ENCODE measurements at places on chromosomes 4 and X. TPM values are rescaled to one million over a fixed set of nuclear protein-coding genes. Genes with fewer than 3 reads are reported as not detected.

CT45A5 gene
- not detected for total RNA-seq

SRPX gene
- total RNA-seq: 26.0 TPM

ITM2A gene
- total RNA-seq: 26.5 TPM

DNA sequence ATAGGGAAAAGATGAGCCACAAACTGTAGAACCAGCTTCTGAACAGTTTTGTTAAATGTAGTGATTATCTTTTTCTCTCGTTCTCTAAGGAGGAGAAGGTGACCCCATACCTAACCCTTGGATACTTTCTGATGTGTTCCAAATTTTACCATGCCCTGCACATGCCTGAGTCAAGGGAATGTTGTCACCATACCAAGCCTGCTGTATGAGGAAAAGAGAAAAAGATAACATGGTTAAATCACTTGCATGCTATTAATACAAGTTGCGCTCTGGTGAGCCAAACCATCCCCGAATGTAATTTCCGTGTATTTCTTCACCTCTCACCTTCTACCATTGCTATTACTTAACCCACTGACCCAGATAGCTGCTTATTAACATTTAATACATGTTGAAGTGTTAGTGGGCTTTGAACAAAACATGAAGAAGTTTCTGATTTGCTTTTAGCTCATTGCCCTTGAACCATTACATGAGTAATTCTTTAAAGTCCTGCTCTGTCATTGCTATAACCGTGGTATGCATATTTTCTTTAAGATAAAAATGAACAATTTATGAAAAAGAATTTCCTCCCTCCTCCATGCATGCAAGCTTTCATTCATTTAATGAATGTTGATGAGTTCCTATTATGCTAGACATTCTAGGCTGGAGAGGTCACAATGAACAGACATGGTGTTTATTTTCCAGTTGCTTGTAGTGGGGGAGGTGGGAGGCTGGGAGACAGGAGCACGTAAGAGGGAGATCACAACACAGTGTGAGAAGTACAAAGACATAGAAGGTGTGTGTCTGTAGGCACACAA is 13.6 kb upstream of the KIT start:
- DNase-seq: no peak

DNA sequence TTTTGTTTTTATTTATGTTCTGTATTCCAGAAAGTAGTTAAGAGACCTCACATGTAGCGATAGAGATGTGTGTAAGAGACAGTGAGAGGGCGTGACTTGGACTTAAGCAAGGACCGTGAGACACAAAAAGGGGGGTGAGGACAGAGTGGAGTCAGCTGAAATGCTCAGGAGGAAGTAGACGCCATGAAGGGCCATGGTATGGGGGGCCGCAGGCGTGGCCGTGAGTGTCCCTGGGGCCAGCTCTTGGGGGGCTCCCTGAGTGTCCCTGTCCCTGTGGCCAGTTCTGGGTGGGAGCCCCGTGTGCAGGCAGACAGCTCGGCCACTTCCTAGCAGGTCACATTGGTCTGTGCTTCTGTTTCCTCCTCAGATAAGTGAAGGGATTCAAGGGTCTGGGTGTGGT is 23.0 kb upstream of the MSANTD1 start:
- no peak for DNase-seq

GRCh38 chr4:54255881-54256280 is 26.8 kb downstream of the PDGFRA start:
- DNase-seq: no peak

DNA sequence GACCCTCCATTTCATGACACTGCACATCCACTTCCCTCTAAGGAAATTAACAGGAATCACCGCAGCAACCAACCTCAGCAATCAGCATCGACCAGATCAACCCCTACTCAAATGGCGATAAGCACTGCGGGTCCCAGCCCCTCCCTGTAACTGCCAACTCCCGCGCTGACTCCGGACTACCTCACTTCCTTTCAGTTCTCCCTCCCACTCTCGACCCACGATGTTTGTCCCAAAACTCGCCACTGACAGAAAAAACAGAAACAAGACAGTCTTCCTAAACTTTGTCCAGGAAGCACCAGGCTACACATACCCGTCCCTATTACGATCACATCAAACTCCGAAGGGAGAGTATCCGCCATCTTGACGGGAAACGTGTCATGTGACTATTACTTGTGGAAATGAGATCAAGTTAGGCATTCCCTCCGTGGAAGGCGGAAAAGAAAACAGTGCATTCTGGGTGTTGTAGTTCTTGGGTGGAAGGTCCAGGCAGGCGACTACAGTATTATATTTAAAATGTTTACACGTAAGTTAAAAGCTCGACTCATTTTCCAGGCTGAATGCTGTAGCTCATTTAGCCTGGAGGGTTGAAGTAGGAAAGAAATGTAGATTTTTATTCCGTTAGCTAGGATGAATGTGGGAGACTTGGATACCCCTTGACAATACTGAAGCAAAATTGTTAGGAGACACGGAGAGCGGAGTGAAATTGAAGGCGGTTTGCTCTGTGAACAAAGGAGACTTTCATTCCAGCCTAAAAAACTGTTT is at the start of gene CHM:
Gene CHM (minus strand): TSS at position 385 of the 762 bp plus-strand sequence. CDS start 26 bp downstream, at position 359.
- DNase-seq: peak; percentile 55

DNA sequence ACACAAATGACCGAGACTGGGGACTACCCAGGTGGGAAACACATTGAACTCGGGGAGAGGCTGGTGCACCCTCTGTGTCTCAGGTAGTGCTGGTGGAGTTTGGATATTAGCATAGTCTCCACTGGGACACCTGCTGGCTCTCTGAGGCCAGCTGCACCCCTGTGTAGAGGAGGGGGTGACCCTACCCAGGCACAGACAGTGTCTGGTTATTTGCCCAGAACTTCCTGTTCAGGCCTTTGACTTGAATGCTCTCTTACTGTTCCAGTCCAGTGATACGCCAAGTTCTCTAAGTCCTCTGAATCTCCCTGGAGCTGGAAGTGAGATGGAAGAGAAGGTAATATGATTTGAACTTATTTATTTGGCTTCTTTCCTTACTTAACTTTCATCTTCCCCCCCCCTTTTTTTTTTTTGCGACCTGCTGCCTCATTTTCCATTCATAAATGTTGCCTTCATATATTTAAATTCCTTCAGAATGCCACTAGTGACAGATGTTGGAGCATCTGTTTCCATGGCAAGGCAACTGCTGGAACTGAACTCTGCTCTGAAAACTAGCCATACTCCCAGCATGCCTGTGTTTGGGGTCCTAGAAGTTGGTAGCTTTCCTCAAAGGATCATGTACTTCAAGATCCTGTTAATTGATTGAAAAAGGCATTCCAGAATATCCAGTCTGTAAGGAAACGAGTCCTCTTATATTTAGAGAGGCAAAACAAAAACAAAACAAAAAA is 76.7 kb downstream of the AASDH start:
- DNase-seq: no peak

Measured in left colon (tissue), 2 donors.